Thoracic aorta (tissue), 2 donors: ENCODE measurements at places on chromosomes 1 and 21.

- no peak for DNase-seq
These were observed 61.4 kb downstream of the TMEM200B start for GRCh38 chr1:29062157-29062942.

GRCh38 chr1:219067350-219067712 lies 106.3 kb upstream of the LYPLAL1 start:
- DNase-seq: no peak

DNA sequence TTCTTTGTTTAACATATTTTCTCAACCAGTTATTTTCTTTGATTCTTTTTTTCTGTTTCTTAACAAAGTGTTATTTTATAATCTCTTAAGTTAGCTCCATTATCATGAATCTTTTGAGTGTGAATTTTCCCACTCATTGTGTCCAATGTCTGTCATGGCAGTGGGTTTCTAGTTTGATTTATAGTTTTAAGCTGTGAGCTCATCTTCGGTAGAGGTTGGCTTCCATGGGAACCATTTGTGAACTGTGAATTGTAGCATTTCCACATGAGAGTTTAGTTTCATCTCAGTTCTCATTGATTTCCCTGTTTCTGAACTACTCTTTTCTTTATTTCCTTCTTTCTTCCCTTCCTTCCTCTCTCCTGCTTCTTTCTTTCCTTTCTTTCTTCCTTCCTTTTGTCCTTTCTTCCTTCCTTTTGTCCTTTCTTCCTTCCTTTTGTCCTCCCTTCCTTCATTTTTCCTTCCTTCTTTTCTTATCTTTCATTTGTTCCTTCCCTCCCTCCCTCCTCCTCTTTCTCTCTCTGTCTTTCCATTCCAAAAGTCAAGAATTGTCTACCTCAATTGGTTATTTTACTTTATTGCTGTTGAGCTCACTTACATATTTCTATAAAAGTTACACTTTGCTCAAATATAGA lies 3.0 kb upstream of the CRB1 start:
- DNase-seq: no peak

- no peak for DNase-seq
These were observed 211.4 kb upstream of the L1TD1 start for GRCh38 chr1:61983236-61983635.

DNA sequence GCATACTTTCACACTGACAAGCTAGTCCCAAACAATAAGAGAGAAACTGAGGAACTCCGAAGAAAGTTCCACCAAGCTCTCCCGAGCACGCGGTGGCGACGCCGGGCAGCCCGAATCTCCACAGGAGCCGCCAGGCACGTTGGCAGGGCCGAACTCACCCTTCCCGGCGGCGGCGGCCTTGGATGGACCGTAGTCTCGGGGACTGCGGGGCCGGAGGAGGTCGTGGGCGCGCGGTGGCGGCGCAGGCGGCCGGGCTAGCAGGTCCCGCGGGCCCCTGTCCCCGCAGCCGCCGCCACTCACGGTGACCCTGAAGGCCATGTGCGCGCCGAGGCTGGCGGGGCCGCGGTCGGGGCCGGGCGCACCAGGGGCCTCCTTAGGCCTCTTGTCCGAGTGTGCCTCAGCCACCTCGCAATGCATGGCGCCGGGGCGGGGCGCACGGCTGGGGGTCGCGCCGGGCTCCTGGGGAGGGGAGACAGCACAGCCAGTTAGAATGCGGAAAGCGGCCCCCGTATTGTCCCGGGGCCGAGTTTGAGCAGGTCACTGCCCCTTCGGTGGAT lies 1.2 kb downstream of the GLIS1 start:
- DNase-seq: no peak

- DNase-seq: no peak
These were observed 27.2 kb downstream of the RHEX start for GRCh38 chr1:206080026-206080820.

DNA sequence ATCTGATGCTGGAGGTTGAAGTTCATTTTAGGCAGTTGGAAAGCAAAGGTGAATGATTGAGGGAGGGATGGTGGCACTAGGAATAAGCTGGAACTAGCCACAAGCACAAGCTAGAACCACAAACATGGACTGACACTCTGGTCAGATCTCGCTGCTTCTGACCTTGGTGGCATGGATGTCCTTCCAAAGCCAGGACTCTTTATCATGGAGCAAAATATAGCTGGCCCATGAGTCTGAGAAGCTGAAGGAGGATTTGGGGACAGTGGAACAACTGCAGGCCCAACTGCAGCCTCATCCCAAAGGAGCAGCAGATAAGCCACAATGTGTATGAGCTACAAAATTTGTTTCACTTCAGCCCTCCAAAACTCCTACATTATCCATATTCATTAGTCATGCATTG lies 35.5 kb downstream of the SRSF11 start:
- DNase-seq: no peak

GRCh38 chr1:55578646-55579045 lies 363.5 kb upstream of the USP24 start:
- DNase-seq: no peak

- no peak for DNase-seq
These were observed 64.8 kb downstream of the WARS2 start for GRCh38 chr1:119075614-119076013.

GRCh38 chr1:117201808-117202207 lies 8.9 kb downstream of the VTCN1 start:
- no peak for DNase-seq

GRCh38 chr21:41000838-41001237 lies 153.9 kb upstream of the DSCAM start:
- DNase-seq: no peak

DNA sequence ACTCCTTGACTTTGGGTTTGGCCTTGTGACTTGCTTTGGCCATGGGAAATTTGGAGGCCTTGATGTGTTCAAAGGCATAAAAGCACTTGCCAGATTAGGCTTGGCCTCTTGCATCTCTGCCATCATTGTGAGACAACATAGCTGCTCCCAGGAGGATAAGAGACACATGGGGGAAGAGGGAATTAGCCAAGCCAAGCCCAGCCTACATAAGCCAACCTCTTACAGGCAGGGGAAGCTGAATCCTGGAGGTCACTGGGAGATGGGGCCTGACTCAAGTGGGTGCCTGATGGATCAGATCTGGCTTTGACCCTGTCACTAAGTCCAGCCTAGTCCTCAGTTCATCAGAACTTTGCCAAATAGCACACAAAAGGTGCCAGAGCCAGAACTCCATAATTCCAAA lies 37.6 kb upstream of the HMGB4 start:
- no peak for DNase-seq
